Activated CD4-positive, alpha-beta memory T cell treated with anti-CD3 and anti-CD28 coated beads for 36 hours (primary cell): ENCODE measurements at places on chromosomes 3 and 15.

DNA sequence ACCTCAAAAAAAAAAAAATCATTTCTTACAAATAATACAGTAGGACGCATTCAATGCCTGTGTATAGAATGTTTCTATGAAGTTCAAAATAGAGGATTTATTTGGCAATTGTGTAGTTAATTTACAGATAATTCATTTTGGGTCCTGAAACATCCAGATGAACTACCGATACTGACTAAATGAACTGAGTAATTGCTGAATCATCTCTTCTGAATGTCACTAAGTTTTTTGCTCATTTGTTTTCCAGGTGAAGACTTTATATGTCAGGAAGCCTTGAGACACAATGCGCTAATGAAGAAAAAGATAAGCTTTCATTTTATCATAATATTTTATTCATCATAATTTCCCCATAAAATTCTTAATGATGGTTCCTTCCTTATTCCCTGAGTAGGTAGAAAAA lies 39.7 kb downstream of the PCOLCE2 start:
- no peak for DNase-seq

GRCh38 chr3:102034639-102035451 lies 185.5 kb downstream of the NFKBIZ start:
- DNase-seq, result no peak

- DNase-seq, result no peak
Measured at GRCh38 chr3:57852896-57853295, 96.8 kb downstream of the SLMAP start.

DNA sequence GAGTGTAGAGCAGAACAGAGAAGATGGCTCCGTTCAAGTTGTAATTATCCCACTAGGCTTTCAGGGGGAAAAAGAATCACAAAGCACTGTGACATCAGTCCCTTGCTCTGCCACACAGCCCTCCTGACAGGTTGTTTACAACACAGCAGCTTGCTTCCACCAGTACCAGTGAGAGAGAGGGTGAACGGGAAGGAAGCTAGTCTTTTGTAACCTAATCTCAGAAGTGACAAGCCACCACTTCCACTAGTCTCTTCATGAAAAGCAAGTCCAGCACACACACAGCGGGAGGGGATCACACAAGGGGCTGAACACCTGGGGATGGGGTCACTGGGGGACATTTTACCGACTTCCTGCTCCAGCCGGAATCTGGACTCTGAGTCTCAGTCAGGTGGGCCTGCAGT lies 86.3 kb downstream of the FAM81A start:
- DNase-seq, result no peak

GRCh38 chr3:6516143-6516542 lies 344.8 kb upstream of the GRM7 start:
- no peak for DNase-seq

GRCh38 chr15:29596266-29596665 lies 226.0 kb downstream of the TJP1 start:
- no peak for DNase-seq

GRCh38 chr15:100186366-100186765 lies 155.4 kb downstream of the ADAMTS17 start:
- DNase-seq, result no peak

DNA sequence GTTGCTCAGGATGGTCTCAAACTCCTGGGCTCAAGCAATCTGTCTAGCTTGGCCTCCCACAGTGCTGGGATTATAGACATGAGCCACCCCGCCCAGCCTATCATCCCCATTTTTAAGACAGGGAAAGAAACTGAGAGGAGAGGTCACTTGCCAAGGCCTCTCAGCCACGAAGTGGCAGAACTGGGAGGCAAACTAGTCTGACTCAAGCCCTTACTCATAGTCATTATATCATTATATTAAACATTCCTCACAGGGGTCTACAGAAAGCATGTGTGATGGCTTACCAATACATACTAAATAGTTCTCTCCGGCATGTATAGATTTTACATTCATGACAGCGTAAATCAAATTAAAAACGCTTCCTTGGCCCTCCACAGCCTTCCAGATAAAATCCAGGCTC lies 62.0 kb upstream of the ZBTB38 start:
- no peak for DNase-seq

GRCh38 chr3:190533511-190534281 lies 19.8 kb downstream of the IL1RAP start:
- no peak for DNase-seq

- no peak for DNase-seq
Measured at GRCh38 chr3:164458986-164459385, 619.3 kb downstream of the SI start.

DNA sequence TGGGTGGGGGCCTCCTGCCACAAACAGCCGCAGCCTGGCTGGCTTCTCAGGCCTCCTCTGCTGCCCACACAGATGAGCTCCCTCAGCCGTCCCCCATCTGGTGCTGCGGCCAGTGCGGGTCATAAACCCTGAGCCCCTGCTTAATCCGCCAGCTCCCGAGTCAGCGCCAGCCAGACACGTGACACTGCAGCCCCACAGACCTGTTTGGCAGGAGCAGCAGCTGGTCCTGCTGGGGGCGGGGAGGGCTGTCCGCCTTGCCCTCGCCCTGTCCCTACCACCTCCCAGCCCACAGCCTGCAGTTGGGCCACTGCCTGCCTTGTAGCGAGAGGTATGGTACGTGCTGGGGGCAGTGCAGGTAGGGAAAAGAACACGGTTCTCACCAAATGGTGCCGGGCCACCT lies 86.2 kb downstream of the IQSEC1 start:
- no peak for DNase-seq

GRCh38 chr3:195544634-195545033 lies 1.5 kb upstream of the PPP1R2 start:
- no peak for DNase-seq

- DNase-seq, result peak; percentile 68
Measured at GRCh38 chr3:98574132-98574531, 19.3 kb downstream of the CPOX start.

DNA sequence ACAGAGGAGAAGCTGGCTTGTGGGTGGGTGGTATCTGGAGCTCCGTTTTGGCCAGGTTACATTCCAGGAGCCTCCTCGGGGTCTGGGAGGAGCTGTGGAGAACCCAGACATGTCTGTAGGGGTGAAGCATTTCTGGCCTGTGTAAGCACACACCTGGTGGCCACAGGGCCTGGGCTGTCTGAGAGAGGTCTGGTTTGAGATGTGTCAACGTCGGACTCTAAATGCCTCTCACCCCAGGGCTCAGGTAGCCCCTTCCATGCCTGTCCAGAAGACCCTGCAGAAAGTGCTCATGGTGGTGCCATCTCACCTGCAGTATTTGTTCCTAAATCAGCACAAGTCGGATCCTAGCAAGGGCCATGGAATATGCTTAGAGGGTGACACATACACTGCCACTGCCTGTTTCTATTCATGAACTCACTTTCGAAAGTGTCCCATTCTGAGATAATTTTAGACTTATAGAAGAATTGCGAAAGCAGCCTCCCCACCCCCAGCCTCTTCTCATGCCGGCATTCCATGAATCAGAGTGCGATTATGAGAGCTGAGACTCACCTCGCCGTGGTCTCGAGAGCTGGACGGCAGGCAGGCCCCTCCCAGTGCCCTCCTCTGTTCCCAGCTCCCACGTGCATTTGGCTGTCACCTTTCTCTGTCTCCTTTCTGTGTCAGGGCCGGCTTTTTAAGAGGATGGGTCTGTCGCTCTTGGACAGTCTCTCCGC lies 63.7 kb downstream of the KLF15 start:
- no peak for DNase-seq

DNA sequence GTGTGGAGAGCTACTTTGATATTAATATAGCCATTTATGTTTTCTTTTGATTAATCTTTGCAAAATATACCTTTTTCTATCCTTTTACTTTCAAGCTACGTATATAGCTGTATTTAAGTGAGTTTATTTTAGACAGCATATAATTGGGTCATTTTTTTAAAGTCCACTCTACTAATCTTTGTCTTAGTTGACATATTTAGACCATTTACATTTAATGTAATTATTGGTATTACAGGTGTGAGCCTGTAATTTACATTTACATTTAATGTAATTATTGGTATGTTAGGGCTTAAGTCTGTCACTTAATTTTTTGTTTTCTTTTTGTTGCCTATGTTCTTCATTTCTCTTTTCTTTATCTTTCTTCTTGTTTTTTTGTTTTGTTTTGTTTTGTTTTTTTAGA lies 3.8 kb upstream of the CELF6 start:
- DNase-seq, result no peak

DNA sequence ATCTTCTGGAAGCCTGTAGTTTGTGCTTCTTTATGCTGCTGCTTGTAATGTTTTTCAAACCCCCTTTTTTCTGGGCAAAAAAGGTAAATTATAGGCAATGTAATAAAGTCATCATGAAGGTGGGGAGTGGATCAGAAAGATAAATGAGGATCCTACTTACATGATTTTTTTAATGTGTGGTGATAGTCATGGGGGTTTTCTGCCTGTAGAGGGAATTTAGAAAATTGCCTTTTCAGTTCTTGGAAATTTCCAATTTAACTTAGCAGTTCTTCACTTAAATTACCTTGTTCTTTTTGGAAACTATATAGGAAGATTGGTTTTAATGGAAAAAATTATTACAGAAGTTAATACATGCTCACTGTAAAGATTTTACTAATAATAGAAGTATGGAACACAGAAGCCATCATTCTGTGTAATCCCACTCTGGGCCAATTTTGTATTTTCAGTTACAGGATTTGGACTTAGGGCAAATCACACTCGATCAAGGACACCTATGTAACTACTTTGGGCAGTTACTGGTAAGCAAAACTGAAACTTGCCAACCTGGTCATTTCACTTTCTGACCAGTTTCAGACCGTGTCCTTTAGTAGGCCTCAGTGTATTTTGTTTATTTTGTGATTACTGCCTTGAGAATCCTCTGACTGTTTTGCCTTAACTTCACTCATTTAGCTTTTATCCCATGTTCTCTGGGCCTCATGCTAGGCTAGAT lies 10.5 kb upstream of the SCAANT1 start:
- DNase-seq, result no peak

DNA sequence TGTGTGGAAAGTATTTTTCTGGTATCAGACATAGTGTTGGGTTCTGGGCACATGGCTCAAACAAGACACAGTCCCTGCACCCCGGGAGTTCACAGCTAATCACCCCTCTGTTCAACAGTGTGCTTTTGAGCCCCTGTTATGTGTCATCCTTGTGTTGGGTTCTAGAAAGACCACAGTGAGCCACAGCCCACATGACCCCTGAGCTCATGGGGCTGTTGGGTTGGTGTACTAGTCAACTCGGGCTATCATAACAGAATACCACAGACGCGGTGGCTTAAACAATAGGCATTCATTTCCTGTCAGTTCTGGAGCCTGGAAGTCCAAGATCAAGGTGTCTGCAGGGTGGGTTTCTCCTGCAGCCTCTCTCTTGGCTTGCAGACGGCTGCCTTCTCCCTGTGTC lies 100.0 kb downstream of the DNAJB8 start:
- no peak for DNase-seq

- DNase-seq, result peak; percentile 90
Measured at GRCh38 chr3:196207833-196208607, 3.2 kb downstream of the ZDHHC19 start.

DNA sequence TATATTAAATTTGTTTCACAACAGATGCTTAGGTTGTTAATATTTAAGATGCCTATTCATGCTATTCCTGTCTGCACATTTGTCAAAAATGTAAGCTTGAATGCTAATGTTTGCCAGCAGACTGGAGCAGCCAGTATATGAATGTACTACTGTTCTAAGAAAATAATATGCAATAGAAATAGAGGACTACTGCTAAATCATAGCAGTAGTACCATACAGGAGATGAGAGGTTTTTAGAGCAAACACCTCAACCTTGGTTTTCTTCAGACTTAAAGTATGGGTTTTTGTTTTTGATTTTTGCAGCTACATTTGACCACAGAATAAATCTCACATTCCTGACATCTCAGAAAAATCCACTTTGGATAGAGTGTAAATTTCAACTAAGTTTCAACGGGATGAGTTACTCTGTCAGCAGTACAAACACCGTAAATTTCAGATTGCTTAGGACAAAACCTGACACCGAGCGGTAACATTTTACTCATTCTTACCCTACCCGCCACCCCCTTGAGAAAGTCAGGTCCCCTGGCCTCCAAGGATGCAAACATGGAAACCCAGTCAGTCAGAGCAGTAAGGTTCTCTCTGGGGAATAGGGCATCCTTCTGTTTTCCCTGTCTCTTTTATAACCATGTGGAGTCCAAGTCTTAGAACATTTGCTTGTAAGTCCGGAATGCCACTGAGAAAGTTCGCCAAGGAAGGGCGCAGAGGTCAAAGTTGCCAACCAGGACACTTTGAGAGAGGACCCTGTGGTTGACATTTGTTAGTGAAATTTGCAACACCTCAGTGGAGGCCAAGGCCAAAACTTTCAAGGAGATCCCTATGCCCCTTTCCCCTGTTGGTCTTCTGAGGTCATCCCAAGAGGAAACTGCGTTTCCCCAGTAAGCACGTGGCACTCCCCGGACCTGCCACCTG lies 17.9 kb upstream of the SATB1 start:
- peak; percentile 57 for DNase-seq

DNA sequence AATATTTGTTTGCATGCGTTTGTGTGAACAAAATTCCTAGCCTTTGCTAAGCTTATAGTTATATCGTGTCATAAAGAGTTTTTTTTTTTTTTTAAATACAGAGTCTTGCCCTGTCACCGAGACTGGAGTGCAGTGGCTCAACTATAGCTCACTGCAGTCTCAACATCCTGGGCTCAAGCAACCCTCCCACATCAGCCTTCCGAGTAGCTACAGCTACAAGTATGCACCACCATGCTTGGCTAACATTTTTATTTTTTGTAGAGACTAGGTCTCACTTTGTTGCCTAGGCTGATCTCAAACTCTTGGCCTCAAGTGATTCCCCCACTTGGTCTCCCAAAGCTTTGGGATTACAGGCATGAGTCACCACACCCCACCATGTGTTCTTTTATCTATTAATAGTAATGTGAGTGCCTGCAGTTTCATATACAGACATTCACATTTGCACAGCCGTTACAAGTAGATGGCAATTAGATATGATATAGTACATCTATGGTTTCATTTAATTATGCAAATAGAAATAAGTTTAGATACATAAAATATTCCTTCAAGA lies 848.6 kb downstream of the PDCD6IP start:
- no peak for DNase-seq

GRCh38 chr3:64259636-64260035 lies 34.4 kb upstream of the PRICKLE2 start:
- no peak for DNase-seq

GRCh38 chr3:29332195-29332637 lies 51.3 kb downstream of the RBMS3 start:
- DNase-seq, result no peak

GRCh38 chr15:67828969-67829646 lies 3.8 kb downstream of the SKOR1 start:
- no peak for DNase-seq

DNA sequence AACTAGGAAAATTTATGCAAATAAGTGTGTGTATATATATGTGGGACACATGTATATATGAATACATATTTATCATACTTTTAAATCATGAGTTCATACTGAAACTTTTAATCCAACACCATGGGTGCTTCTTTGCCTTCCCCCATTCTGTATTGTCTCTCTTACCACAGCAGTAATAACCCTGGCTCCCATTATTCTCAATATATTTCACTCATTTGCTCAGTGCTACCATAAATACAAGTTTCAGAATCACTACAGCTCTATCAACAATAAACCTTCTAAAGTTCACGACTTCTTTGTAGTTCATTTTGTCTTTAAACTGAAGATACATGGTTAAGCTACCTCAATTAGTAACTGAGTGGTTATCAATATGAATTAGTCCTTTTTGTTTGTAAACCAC lies 82.2 kb downstream of the PCCB start:
- DNase-seq, result no peak

- DNase-seq, result no peak
Measured at GRCh38 chr3:24704496-24704895, 209.8 kb upstream of the THRB start.
